ENCODE measurements at places on chromosomes 2 and 18. TPM values are rescaled to one million over a fixed set of nuclear protein-coding genes. Genes with fewer than 3 reads are reported as not detected.

Gene LINC00305
- total RNA-seq, result not detected

DNA sequence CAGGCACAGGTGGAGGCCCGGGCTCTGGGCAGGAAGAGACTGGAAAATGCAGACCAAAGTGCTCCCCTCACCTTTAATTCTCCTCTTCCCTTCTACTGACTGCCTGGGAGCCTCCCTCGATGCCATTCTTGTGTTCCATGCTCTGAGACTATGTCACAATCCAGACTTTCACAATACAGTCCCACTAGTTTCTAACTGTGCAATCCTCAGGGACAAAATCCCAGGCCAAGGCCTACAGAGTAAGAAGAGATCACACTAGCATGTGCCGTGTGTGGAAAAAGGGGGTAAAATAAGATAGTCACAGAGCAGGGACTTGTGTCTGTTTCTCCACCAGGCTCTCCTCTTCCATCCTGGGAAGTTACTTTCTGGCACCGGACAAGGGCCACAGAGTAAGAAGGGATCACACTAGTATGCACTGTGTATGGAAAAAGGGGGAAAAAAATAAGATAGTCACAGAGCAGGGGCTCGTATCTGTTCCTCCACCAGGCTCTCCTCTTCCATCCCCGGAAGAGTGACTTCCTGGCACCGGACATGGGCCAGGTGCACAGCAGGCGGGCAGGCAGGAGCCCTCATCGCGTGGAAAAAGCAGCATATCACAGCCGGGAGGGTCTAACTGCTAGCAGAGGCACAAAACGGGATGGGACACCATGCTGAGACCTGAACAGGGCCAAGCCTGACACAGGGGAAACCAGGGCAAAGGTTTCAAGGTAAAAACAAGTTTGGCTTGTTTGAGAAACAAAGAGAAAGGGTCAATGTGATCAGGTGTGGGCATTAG is 9.6 kb downstream of the CYB5A start:
- DNase-seq, result no peak

Gene BMP10
- not detected for total RNA-seq

DNA sequence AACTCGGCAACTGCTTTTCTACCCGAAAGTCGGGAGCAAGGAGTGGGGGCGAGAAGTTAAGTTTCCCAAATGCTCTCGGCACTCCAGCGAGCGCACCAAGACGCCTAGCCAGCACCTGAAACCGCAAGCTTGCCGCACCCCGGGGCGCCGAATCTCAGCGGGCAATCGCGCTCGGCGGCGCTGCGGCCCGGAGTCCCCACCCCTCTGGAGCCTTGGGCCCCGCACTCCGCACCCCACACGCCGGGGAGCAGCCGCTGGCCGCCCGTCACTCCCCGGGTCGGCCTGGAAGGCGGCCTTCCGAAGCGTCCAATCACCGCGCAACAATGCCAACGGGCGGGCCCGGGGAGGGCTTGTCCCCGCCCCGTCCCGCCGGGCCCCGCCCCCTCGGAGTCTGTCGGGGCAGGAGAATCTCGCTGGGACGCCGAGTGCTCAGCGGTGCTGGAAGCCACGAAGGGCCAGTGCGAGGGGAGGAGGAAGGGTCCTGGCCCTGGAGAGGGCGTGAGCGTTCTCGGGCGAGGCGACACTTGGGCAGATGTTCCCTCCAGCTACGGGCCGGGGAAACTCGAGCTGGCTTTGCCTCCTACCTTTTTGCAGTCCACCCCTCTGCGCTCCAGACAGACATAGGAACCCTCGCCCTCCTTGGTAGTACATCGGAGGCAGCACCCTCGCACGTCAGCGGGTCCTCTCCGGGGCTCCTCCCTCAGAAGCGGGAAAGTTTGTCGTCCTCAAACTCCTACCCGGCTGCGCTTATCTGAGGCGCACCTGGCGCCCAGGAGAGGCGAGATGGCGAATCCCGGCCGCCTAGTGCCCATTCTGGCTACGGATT is 1.1 kb upstream of the ZBTB7C start:
- peak; percentile 41 for DNase-seq

DNA sequence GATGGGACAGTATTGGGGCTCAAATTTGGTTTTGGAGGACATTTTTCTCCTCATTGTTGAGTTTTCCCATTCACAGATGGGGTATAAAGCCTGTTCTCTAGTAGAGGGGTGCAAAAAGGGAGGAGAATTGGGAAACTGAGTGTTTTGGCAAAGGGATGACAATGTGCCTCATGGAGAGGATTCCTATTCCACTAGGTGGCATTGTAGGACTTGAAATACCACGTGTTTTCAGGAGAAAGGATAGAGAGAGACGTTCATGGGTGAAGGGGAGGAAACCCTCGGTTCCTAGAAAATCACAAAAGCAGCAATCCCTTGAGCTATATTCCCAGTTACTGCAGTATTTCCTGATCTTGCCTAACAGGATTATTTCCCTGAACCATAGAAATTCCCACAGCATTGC is 113.7 kb upstream of the SRD5A2 start:
- no peak for DNase-seq

GRCh38 chr2:2926009-2926857 is 451.4 kb downstream of the EIPR1 start:
- no peak for DNase-seq

Gene HTRA2
- 47.6 TPM for total RNA-seq

Gene KCNJ13
- total RNA-seq, result not detected

Gene RTP5
- total RNA-seq, result 1.7 TPM

GRCh38 chr2:37039580-37039979 is 44.6 kb downstream of the HEATR5B start:
- no peak for DNase-seq

DNA sequence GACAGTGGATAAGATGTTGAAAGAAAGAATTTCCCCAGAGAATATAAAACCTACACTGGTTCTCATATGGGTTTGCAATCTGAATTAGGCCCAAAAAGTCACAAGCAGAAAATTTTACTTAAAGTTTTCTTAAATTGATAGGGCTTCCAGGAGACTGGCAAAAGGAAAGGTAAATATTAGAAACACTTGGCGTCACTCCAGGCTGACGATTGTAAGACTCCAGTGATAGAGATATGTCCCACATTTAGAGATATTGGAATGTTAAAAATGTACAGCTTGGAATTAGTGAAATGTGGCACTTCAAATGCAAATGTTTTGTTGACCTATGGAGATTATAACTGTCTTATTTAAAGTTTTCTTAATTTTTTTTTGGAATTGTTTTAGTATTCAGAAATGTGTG is 14.0 kb downstream of the YIPF4 start:
- DNase-seq, result no peak

DNA sequence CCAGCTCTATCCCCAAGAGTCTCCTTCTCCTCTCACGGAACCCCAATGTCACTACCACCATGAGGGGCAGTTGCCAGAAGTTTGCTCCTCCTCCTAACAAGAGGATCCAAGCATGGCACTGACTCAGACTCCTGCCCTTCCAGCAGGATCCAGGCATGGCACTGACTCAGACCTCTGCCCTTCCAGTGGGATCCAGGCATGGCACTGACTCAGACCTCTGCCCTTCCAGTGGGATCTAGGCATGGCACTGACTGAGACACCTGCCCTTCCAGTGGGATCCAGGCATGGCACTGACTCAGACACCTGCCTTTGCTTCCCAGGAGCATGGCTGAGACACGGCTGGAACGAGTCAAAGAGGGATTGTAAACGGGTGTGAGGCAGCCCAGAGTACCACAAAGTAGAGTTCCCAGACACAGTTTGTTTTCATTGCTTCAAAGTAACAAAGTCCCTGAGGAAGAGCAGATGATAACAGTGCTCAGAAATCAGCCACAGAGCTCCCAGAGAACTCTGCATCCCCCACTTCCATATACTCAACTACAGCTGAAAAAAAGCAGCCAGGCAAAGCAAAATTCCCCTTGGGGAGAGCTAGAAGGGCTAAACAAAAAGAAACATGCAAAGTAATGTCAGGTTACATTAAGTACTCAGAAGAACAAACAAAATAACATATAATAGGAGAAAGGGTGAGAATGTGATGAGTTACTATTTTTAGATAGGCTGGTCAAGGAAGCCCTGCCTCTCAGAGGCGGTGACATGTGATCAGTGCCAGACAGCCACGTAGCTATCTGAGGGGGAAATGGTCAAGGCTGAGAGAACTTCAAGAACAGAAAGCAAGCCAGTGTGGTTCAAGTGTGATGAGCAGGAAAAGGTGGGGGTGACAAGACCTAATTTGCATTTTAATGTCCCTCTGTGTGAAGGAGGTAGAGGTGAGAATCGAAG is 3.0 kb downstream of the BUB1 start:
- DNase-seq, result peak; percentile 66

- DNase-seq, result no peak
These were observed 70.4 kb upstream of the TWIST2 start for GRCh38 chr2:238777369-238778067.

Gene MEP1B
- not detected for total RNA-seq

DNA sequence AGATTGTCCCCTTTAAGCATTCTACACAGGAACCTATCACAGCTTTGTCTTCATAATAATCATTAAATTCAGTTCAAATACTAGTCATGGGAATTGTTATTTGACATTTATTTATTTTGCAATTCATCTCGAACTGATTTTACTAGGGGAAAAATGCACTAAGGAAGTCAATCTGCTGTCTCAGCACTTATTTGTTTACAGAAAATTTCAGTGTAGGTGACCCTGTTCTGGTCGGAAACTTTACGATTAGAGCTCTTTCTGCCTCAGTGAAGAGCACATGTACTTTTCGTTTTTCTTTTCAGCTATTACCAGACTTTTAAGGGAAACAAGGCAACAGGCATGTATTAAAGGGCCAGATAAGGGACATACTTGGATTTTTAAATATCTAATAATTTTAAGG is 1405.7 kb upstream of the ZEB2 start:
- no peak for DNase-seq

- no peak for DNase-seq
These were observed 30.5 kb downstream of the PDK1 start for GRCh38 chr2:172586245-172586891.

DNA sequence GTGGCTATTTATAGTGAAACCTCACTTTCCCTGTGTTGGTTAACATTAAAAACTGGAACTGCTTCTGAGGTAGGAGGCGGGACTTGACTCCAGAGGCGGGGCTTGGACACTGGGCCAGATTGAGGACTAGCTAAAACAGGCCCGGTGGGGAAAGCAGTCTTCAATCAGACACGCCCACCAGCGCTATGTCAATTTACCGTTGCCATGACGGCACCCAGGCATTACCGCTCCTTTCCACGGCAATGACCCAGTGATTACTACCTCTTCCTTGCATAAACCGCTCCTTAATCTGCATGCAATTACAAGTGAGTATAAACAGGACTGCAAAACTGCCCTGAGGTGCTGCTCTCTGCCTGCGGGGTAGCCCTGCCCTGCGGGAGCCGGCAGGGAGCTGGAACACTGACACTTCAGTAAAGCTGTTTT is 35.3 kb downstream of the LRRFIP1 start:
- peak; percentile 38 for DNase-seq

GRCh38 chr2:12990523-12990922 is 273.8 kb downstream of the TRIB2 start:
- no peak for DNase-seq

Gene COL6A3
- 0.31 TPM for total RNA-seq

Gene CACNB4
- total RNA-seq, result 0.56 TPM

GRCh38 chr2:71458413-71459083 is 5.2 kb downstream of the DYSF start:
- DNase-seq, result no peak

Gene DCDC2C
- not detected for total RNA-seq

GRCh38 chr2:230217424-230217823 is 2.4 kb downstream of the SP110 start:
- no peak for DNase-seq

DNA sequence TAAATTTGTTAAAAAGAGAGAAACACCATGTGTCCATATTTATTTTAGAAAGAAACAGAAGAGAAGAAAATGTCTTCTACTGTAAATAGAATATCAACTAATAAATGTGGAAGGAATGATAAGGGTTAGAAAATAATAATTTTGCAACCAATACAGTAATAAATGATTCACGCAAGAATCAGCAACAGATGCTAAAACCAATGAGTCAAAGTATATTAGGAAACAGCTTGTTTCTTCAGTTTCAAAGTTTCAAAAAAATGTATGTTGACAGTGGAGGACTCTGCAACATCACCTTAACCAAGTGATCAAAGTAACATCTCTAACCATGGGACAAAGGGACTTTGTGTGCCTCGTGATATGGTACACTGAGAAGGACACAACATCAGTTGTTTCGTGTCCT is 147.0 kb downstream of the TWIST2 start:
- DNase-seq, result no peak

GRCh38 chr2:3645745-3646389 is 12.1 kb upstream of the ALLC start:
- no peak for DNase-seq

- DNase-seq, result no peak
These were observed 172.2 kb upstream of the HAAO start for GRCh38 chr2:42964439-42965083.

DNA sequence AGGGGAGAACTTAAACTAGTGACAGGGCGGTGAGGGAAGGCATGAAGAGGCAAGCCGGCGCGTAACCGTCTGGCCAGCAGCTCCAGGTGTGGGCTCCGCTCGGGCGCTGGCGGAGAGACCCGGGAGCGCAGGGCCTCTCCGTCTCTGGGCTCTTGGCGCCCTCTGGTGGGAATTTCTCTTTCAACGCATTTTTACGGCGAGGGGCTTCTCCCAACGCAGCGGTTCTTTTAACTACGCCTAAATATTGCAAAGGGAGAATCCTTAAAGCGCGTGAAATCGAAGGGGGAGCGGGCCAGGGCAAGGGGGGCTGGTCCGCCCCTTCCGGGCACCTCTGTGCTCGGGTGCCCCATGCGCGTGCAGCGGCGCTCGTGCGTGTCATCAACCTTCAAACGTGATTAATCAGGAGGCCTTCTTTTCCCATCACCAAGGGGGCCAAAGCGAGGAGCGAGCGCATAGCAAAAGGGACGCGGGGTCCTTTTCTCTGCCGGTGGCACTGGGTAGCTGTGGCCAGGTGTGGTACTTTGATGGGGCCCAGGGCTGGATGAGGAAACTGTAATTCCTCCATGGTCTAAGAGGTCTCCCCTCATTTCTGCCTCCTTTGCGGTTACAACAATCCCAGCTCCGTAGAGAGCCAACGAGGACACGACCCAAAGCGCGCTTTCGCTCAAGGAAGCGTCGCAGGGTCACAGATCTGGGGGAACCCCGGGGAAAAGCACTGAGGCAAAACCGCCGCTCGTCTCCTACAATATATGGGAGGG is 762 bp upstream of the GAD1 start:
- peak; percentile 40 for DNase-seq

DNA sequence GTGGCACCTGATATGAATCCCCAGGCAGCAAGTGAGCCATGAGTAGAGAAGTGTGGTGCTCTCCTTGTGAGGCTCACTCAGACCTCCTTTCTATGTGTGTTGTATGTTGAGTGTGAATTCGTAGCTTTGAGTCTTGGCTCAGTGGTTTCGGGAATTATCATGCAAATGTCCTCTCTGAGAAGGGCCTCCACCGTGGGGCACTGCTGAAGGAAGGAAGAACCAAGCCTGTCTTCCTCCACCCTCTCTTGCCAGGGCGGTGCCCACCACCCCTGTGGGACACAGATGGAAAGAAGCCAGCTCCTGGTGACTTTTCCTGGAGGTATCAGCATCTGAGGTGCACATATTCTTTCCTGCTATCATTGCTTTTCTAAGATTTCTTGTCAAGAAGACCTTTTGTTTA is 156.1 kb downstream of the MYT1L start:
- DNase-seq, result no peak

- DNase-seq, result no peak
These were observed 171.0 kb upstream of the REV1 start for GRCh38 chr2:99660616-99661406.

Gene OSR1
- not detected for total RNA-seq

- no peak for DNase-seq
These were observed 1.0 kb downstream of the TEX44 start for GRCh38 chr2:231593666-231594065.

- DNase-seq, result no peak
These were observed 3.7 kb downstream of the PLEK start for GRCh38 chr2:68368654-68369336.

Gene KLHL29
- total RNA-seq, result 0.24 TPM

Measured in natural killer cell (primary cell).